K562 (cell line): ENCODE measurements at places on chromosomes 1 and 21. TPM values are rescaled to one million over a fixed set of nuclear protein-coding genes. Genes with fewer than 3 reads are reported as not detected.

The SARS1 gene
- polyA plus RNA-seq, result 235 and 240 TPM in 2 replicates

The TPRG1L gene
- polyA plus RNA-seq, result 6.8 and 7.1 TPM in 2 replicates

The NBPF4 gene
- polyA plus RNA-seq, result 5.9 and 7.1 TPM in 2 replicates

The MYCL gene
- 17.1 and 18.2 TPM in 2 replicates for polyA plus RNA-seq

The MRPL37 gene
- polyA plus RNA-seq, result 202 and 235 TPM in 2 replicates

The OR2W3 gene
- polyA plus RNA-seq, result 3.1 and 3.7 TPM in 2 replicates

The GJA8 gene
- not detected in 2 replicates for polyA plus RNA-seq

The TEX38 gene
- not detected in 2 replicates for polyA plus RNA-seq

The FAM3B gene
- polyA plus RNA-seq, result 0.04 and 0.24 TPM in 2 replicates

The RXRG gene
- not detected in 2 replicates for polyA plus RNA-seq

The PCSK9 gene
- polyA plus RNA-seq, result 37.9 and 43.9 TPM in 2 replicates

The NEGR1 gene
- not detected in 2 replicates for polyA plus RNA-seq

The SLAMF1 gene
- polyA plus RNA-seq, result 0.17 TPM in 1 of 2 replicates, not detected in the other

The ADGRL2 gene
- not detected in 2 replicates for polyA plus RNA-seq

The OPN3 gene
- 11.6 and 19.6 TPM in 2 replicates for polyA plus RNA-seq

The KCNJ6 gene
- 0.12 and 0.31 TPM in 2 replicates for polyA plus RNA-seq

The CRYAA gene
- polyA plus RNA-seq, result not detected in 2 replicates

The VWA1 gene
- 2.6 and 3.0 TPM in 2 replicates for polyA plus RNA-seq

The AIRE gene
- not detected in 2 replicates for polyA plus RNA-seq

The RPS6KC1 gene
- polyA plus RNA-seq, result 15.5 and 16.4 TPM in 2 replicates

The FOXO6 gene
- polyA plus RNA-seq, result 0.13 and 0.43 TPM in 2 replicates

The CAMK2N1 gene
- 0.45 and 0.52 TPM in 2 replicates for polyA plus RNA-seq

The GIPC2 gene
- polyA plus RNA-seq, result not detected in 2 replicates

The TFF2 gene
- not detected in 2 replicates for polyA plus RNA-seq

The TDRD10 gene
- polyA plus RNA-seq, result not detected in 2 replicates

The E2F2 gene
- 10.1 and 10.3 TPM in 2 replicates for polyA plus RNA-seq

The ANKRD34A gene
- 0.64 and 0.81 TPM in 2 replicates for polyA plus RNA-seq

The SUSD4 gene
- polyA plus RNA-seq, result 0.16 TPM in 1 of 2 replicates, not detected in the other

The LRRC71 gene
- polyA plus RNA-seq, result 0.19 and 0.91 TPM in 2 replicates

The DPT gene
- not detected in 2 replicates for polyA plus RNA-seq

The LENEP gene
- polyA plus RNA-seq, result 0.23 and 0.35 TPM in 2 replicates

The ELAPOR1 gene
- polyA plus RNA-seq, result 0.15 and 1.2 TPM in 2 replicates
